ENCODE measurements at places on chromosomes 1 and 21.
A peak's percentile ranks its signal among the peaks of the same experiment; 100 is the strongest.

DNA sequence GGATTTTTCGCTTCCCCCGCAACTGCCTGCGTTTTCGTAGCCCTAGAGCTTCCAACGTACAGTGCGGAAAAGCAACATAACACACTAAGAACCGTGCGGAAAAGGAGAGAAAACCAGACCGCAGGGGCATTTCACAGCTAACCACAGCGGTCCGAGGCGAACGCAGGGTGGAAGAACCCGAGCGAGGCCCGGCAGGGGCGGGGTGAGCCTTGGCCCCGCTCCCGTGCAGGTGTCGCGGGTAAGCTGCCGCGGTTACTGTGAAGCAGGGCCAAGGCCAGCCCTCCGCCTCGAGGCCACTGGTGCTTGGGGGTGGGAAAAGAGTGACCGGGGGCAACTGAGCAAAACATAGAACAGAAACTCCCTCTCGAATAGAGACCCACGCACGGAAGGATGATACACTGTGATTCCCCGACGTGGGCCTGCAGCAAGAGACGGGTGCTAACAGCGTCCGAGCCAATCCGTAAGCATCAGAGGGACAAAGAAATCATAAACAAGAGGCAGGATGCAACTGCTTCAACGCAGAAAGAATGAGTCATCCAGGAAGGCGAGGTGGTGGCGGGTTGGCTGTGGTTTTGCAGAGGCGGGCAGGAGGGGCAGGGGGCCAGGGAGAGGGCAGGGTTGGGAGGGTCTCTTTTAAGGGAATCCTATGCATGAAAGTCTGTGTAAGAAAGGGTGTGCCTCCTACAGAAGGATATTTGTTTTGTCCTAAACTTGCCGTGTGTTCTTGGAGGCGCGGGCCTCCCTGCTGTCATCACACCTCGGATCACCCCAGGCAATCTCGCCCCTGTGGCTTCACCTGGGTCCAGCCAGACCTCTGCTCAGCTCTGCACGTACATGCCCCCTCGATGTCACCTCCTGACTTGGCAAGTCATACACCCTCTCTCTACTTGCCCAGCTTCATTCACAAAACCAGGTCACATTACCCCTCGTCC lies 7.3 kb downstream of the GNG4 start:
- no peak for DNase-seq

GRCh38 chr1:185039726-185040407 lies 5.5 kb upstream of the RNF2 start:
- DNase-seq: no peak

DNA sequence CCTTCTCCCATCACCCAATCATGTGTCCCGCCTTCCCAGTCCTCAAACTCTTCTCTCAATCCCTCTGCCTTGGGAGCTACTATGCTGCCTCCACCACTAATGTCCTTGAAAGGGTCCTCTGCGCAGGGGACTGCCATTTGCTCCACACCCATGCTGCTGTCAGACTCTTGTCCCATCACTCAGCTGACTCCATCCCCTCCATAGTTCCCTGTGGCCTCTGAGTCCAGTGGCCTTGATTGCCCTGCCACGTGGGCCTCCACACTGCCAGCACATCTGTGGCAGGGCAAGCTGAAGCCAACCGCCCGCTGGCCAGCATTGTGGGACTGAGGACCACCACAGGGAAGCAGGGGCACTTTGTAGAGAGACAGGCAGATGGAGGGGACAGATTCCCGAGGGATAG lies 1.3 kb upstream of the TNNT2 start:
- DNase-seq: no peak

DNA sequence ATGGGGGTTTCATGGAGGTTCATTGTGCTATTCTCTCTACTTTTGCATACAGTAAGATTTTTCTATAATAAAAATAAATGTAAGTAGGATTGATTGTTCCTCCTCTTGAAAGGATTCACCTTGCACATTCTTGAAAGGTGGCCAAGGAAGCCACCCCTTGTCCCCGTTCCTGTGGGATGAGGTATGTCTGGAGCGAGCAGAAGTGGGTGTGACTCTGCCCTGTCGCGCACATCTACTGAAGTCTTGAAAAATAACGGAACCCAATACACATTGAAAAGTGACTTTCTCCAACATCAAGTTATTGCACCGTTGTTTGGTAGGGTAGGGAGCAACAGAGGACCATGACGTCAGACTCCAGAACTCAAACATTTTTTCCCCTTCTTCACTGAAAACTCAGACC lies 46.8 kb upstream of the USP1 start:
- DNase-seq: no peak

DNA sequence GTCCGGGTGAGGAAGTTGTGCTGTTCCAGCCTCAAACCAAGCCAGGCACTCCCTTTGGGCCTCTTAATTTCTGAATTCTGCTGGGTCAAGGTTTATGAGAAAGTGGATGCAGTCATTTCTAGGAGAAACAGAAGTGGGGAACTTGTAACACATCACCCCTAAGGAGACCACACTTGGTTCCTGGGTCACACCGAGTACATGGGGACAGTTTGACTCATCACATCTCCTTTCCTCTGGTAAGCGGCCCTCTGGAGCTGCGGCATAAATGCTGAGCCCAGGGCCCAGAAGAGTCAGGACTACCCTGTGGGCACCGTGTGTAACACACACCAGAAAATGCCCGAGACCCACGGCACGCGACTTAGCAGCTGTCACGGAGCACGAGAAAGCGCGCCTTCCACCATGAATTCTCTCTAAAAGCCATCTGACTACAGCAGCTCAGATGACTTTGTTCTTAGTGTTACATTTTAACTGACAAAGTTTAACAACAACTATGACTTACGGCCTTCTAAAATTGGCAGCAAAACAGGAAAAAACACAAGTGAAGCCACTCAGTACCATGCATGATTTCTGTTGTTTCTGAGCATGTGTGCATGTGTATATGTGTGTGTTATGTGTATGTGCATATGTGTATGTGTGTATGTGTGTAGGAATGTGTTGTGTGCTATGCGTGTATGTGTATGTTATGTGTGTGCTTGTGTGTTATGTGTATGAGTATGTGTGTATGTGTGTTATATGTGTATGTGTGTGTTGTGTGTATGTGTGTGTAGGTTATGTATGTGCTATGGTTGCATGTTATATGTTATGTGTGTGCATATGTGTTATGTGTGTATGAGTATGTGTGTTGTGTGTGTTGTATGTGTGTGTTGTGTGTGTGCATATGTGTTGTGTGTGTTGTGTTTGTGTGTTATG lies 50.8 kb downstream of the TOMM20 start:
- DNase-seq: no peak

GRCh38 chr1:215825056-215825455 lies 258.0 kb downstream of the KCTD3 start:
- DNase-seq: no peak

- no peak for DNase-seq
These were observed 2.2 kb upstream of the LAPTM5 start for GRCh38 chr1:30759718-30760281.

DNA sequence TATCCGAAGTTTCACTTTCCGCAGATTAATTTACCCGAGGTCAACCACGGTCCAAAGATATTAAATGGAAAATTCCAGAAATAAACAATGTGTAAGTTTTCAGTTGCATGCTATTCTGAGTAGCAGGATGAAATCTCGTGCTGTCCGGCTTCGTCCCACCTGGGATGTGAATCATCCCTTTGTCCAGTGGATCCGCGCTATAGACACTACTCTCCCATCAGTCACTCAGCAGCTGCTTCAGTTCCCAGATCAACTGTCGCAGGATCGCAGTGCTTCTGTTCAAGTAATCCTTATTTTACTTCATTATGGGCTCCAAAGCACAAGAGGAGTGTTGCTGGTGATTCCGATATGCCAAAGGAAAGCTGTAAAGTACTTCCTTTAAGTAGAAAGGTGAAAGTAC lies 8.3 kb upstream of the LRP8 start:
- DNase-seq: no peak

GRCh38 chr1:180595966-180596365 lies 35.9 kb upstream of the XPR1 start:
- DNase-seq: no peak

GRCh38 chr1:243725846-243726245 lies 124.2 kb downstream of the AKT3 start:
- DNase-seq: no peak

GRCh38 chr1:12708396-12709090 lies 7.4 kb upstream of the AADACL3 start:
- DNase-seq: no peak

- no peak for DNase-seq
These were observed 11.3 kb upstream of the RHEX start for GRCh38 chr1:206041640-206042039.

- no peak for DNase-seq
These were observed 922 bp downstream of the CPT2 start for GRCh38 chr1:53197291-53198200.

DNA sequence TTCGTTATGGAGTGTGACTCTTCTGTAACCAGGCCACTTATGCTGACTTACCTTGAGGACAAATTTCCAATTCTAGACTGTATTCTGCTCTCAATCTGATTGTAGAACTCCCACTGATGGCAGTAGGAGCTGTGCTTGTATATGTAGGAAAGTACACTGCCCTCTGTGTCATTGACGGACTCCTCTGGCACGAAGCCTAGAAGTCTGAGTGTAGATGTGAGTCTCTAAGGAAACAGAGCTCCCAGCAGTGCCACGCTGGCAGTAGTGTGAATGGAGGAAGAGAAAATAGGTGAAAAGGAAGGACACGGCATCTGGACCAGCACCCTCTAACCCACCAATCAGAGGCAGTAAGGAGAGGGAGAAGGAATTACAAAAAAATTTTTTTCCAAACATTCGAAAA lies 130.4 kb upstream of the ADGRL2 start:
- peak; percentile 37 for DNase-seq

DNA sequence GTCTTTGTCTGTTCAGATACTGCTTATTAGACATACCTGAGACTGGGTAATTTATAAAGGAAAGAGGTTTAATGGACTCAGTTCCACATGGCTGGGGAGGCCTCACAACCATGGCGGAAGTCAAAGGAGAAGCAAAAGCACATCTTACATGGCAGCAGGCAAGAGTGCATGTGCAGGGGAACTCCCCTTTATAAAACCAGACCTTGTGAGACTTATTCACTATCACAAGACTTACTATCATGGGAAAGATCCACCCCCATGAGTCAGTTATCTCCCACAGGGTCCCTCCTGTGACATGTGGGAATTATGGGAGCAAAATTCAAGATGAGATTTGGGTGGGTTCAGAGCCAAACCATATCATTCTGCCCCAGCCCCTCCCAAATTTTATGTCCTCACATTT lies 7.1 kb upstream of the PSMA5 start:
- DNase-seq: no peak

DNA sequence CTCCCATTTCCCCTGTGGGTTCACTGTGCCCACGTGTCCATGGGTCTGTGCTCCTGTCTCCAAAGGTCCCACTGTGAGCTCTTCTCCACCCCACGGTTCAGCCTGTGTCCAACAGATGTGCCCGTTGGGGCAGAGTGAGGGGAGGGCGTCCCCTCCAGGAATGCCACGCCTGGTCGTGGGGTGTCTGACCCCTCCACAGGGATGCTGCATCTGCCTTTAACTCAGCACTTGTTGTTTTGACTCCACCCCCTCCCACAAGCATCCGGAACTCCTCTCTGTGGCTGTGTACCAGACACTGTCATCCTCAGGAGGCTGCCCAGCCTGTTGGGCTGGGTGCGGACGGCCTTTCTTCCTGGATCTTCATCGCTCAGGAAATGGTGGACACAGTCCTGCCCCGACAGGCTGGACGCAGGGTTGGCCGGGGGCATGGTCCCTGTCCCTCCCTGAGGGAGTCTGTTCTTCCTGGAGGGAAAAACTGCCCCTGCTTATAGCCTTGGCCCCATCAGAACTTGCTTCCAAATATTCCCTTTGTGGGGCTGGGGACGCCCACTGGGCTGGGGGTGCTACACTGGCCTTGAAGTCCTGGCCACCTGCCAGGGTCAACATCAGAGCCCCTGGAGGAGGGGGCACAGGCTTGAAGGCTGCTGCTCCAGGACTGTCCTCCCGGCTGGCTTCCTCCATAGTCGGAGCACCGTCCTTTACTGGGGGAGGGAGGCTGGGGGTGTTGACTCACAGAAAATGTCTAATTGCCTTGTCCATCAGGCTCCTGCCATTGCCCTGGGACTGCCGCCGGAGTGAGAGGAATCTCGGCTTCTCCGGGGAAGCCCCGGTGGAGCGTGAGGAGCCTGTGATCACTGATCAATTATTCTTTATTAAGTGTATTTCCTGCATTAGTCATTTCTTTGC lies 182.0 kb upstream of the C1orf174 start:
- DNase-seq: no peak

- DNase-seq: no peak
These were observed 22.8 kb upstream of the CTBS start for GRCh38 chr1:84597011-84597410.

DNA sequence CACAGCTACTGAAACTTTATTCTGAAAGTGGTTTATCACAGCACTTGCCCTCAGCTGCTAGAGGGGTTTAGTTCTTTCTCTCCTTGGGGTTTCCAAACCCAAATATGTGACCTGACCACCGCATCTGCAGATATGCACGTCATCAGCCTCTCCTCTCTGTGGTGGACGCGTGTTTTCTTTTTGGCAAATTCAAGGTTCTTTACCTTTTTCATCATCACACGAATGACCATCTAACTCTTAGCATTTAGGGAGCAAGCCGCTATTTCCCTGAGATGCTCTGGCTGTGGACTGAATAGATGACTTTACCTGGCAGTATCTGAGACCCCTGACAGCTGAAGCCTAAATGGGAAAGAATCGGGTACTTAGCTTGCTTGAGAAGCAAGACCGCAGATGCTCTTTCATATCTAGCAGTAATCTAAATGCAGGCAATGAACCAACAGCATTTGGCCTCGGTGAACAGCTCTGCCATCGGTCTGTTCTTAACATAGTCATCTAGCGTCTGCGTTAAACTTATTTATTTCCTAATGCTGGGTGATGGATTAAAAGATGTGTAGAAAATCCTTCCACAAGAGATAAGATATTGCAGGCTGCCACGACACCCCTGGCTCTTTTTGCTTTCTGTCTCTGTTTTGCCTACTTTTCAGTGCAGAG lies 463.4 kb downstream of the CAMTA1 start:
- no peak for DNase-seq

DNA sequence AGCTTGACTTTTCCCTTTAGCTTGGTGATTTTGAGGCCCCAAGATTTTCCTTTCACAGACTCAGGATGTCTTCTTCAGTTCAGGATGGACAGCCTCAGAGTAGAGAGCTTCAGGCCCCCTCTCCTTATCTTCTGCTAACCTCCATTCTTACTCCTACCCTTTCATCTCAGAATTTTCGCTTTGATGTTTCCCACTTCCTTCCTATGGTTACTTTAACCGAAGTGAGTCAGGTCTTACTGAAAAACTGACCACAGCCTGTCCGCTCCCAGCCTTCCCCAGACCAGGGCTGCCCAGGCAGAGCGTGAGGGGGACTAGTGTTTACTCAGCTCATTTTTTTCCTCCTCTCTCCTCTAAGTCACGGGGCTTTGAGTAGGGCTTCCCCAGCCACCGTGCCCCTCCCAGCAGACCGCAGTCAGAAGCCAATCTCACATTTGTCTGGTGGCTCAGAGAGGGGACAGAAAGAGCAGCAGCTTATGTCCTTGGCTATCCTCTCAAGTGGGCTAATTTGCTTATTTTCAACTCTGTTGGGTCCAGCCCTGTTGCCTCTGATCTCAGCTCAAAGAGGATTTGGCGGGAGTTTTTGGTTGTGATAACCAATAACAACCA lies 4.2 kb upstream of the IL19 start:
- DNase-seq: peak; percentile 42

GRCh38 chr1:152533327-152533938 lies 19.2 kb downstream of the CRCT1 start:
- peak; percentile 24 for DNase-seq

- no peak for DNase-seq
These were observed 215.4 kb upstream of the ADGRL2 start for GRCh38 chr1:81585371-81585770.

- no peak for DNase-seq
These were observed 120.5 kb upstream of the CD34 start for GRCh38 chr1:208031316-208031931.

- no peak for DNase-seq
These were observed 13.6 kb downstream of the NENF start for GRCh38 chr1:212446333-212446732.
